ENCODE measurements at places on chromosomes 7 and 10. TPM values are rescaled to one million over a fixed set of nuclear protein-coding genes. Genes with fewer than 3 reads are reported as not detected.

GRCh38 chr7:129832701-129833227 lies 120.0 kb downstream of the UBE2H start:
- no peak for DNase-seq

GRCh38 chr10:103806395-103807187 lies 48.8 kb downstream of the SH3PXD2A start:
- no peak for DNase-seq

GRCh38 chr7:50735333-50735732 lies 47.4 kb downstream of the GRB10 start:
- DNase-seq = no peak

GRCh38 chr10:96632974-96633710 lies 46.3 kb upstream of the TM9SF3 start:
- no peak for DNase-seq

DNA sequence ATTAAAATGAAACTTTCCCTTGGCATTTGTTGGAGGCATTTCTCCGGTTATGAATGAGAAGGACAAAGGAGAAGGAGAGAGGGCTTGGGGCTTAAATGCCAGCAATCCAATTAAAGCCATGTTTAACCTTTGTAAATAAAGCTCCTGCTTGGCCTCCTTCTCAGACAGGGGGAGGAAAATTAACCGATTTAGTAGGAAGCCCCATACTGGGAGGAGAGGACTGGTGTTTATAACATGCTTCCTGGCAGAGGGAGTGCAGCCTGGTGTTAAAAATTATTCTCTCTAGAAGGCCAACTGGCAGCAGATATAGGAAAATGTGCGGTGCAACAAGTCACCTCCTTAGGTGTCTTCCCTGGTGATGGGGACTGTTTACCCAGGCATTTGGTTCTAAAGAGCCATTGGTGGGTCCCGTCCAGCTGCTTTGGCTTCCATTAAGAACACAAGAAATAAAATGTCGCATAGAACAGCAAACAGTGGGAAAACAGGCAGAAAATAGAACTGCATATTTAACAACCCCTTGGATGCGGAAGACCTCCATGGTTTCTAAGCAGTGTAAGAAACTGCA lies 846.5 kb downstream of the TYW1 start:
- DNase-seq = no peak

Gene PHF14
- 36.7 TPM for total RNA-seq

Gene GPR15LG
- not detected for total RNA-seq

Gene ADGRA1
- total RNA-seq = not detected

Gene FAM237B
- not detected for total RNA-seq

Gene AQP1
- total RNA-seq = not detected

Gene FAM221A
- 8.0 TPM for total RNA-seq

Gene VSTM2A
- not detected for total RNA-seq
